ENCODE measurements at places on chromosomes 6 and 20. TPM values are rescaled to one million over a fixed set of nuclear protein-coding genes. Genes with fewer than 3 reads are reported as not detected.

The DPPA5 gene
- total RNA-seq, result not detected

The FAM83C gene
- total RNA-seq, result not detected

The CAGE1 gene
- under 0.01 TPM for total RNA-seq

The MEI4 gene
- total RNA-seq, result not detected

The GSTA3 gene
- not detected for total RNA-seq

The TMEM170B gene
- total RNA-seq, result 2.9 TPM

The SESN1 gene
- 29.8 TPM for total RNA-seq

The LPIN3 gene
- 14.3 TPM for total RNA-seq

The FOXC1 gene
- 2.6 TPM for total RNA-seq
